Fibroblast of lung (primary cell): ENCODE measurements at places on chromosomes 16 and 17. TPM values are rescaled to one million over a fixed set of nuclear protein-coding genes. Genes with fewer than 3 reads are reported as not detected.

The HS3ST3A1 gene
- total RNA-seq, result 28.5 and 48.7 TPM in 2 replicates

- no peak for DNase-seq
Measured at GRCh38 chr16:11053916-11054460, 109.6 kb downstream of the CLEC16A start.

GRCh38 chr17:7047566-7047965, 3.7 kb upstream of the SLC16A11 start:
- no peak for DNase-seq

GRCh38 chr17:47843391-47843730, 2.3 kb upstream of the SCRN2 start:
- no peak for DNase-seq

DNA sequence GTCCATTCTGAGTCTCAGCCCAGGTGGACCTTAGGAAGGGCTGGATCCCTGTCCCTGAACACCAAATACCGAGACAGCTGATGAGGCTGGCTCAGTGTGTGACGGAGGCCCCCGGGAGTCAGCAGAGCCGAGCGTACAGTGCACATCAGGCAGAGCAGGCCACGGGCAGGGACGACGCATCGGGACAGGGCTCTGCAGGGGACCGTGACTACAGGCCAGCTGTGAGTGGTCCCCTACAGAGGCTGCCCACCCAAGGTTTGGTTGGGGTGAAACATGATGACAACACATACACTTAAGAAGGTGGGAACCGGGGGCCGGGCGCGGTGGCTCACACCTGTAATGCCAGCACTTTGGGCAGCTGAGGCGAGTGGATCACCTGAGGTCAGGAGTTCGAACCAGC, 6.4 kb downstream of the CCDC137 start:
- DNase-seq, result no peak

GRCh38 chr17:79919862-79920720, 80.9 kb upstream of the CBX4 start:
- DNase-seq, result no peak

DNA sequence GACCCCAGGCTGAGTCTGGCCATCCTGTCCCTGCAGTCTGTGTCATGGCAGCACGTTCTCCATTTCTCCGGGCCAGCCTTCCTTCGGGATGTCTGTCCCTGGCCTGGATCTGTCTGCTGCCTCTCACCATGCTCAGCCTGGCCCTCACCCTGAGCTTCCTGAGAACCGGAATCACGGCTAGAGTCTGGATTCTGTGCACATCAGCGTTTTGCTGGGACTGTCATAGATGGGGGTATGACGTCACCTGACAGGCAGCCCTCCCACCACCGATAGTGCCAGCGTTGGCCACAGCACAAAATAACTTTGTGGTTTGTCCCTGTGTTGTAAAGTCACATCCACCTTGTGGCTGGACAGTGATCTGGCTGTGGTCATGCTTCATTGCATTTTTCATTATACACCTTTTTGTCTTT, 59.2 kb downstream of the B9D1 start:
- DNase-seq, result peak; percentile 16

GRCh38 chr16:31458844-31459686, at the start of gene ARMC5:
Gene ARMC5, plus strand, starts transcription at chr16:31459501. Its CDS starts 24 bp downstream, at chr16:31459525.
- peak; percentile 98 for DNase-seq

GRCh38 chr16:19823322-19823721, 61.3 kb downstream of the GPRC5B start:
- DNase-seq, result no peak

The DBF4B gene
- 1.5 and 3.3 TPM in 2 replicates for total RNA-seq

The MYADML2 gene
- total RNA-seq, result not detected in 2 replicates

The MCRIP1 gene
- 108 and 118 TPM in 2 replicates for total RNA-seq

DNA sequence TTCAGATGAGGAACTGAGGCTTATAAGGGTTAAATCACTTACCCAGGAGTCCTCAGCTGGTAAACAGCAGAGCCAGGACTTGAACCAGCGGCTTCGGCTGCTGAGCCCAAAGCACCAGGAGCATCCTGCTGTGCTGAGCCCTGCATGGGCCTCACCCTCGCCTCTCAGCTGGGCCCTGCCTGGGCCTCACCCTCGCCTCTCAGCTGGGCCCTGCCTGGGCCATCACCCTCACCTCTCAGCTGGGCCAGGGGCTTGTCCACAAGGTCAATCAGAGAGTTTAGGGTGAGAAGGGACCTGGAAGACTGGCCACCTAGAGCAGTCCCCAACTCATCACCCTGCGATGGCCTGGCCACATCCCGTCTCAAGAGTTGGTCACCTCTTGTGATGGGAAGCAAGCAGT, 4.2 kb downstream of the STAC2 start:
- no peak for DNase-seq
